ENCODE measurements at places on chromosomes 11 and 22.
A peak's percentile ranks its signal among the peaks of the same experiment; 100 is the strongest.

DNA sequence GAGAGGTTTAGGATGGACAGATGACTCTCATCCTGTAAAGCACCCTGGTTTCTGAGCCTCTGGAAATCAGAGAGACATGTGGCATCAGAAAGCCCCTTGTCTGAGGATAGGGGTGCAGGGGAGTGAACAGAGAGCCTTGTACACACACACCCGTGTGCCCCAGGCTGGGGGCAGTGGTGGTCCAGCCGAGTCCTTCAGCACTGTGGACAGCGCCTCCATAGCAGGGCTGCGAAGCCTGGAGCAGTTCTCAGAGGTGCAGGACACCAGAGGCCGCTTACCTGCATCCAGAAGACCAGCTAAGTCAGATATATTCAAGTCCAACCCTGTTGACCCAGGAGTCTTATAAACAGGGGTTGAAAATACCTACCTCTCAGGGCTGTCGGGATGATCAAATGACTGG lies 11.5 kb upstream of the IGSF9B start:
- no peak for DNase-seq

DNA sequence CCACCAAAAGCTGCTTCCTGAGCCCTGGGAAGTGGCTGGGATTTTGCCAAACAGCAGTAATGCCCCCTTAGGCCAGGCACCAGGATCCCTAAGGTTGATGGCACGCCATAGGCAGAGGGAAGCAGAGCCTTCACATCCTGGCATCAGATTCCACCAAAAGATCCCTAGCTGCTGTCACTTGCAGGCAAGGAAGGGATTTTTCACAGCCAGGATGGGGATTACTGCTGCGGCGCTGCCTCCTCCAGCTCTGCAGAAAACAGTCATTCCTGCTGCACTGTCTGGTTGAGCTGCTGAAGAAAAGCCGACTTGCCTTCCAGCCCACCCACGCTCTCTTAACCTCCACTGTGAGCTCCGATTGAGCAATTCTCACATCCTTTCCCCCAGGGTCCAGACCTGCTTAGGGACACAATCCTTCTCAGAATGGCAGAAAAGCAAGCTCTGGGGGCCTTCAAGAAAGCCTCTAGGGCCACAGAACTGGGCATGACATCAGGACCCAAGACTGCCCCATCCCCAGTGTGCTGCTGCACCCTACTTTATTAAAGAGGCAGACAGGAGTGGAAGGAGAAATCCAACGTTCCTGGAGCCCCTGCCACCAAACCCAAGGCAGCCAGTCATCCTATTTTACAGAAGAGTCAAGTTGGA lies 19.9 kb downstream of the SYN3 start:
- peak; percentile 5 for DNase-seq

- no peak for DNase-seq
These were observed 15.1 kb downstream of the APOL2 start for GRCh38 chr22:36224245-36224644.

- no peak for DNase-seq
These were observed 7.9 kb upstream of the NELL1 start for GRCh38 chr11:20661445-20661844.

DNA sequence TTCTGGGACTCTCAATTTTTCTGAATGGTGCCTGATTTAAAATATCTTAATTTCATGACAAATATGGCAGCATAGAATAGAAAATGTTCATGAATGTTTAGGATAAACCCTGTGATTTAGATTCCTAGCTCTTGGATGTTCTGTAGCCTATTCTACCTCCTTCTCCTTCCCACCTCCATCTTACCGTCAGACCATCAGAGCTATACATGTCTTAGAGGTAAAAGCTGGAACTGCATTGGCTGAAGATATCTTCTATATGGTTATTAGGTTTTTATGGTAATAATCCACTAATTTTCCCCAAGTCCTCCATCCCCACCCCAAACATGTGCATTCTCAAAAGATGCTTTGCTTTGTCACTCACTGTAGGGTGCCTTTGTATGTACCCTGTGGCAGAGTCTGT lies 46.9 kb upstream of the CSTF3 start:
- DNase-seq = no peak

DNA sequence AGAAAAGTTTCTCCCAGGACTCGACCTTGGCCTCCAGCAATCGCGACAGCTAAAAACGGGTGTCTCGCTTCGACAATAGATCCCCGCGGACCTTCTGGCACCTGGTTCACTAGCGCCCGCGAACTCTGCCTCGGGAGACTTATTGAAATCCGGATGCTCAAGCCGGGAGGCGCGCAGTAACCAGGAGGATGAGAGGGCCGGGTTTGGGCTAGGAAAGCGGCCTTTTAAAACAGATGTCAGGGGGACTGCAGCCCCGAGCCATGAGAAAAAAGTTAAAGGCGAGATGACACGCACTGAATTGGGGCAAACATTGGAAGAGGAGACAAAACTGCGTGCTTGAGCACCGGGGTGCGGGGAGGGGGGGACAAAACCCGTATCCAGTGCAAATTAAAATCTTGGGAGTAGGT lies 637 bp upstream of the ZBTB16 start:
- no peak for DNase-seq

- no peak for DNase-seq
These were observed 53.1 kb downstream of the PACSIN2 start for GRCh38 chr22:42961810-42962209.

DNA sequence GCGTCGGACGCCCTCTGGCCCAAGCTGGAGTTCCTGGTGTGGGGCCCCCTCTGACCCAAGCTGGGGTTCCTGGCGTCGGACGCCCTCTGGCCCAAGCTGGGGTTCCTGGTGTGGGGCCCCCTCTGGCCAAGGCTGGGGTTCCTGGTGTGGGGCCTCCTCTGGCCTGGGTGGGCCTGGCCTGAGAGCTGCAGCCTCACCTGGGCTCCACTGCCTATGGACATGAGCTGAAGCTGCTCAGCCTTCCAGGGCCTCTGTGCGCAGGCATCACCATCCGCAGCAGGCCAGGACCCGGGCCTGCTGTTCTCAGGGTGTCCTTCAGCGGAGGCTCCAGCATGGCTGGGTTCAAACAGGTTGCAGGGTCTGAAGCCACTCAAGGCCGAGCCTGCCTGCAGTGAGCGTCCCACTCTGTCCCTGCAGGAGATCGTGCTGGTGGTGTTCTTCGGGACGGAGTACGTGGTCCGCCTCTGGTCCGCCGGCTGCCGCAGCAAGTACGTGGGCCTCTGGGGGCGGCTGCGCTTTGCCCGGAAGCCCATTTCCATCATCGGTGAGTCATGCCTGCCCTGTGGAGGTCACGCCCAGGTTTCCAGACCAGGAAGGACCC lies 125.5 kb downstream of the KCNQ1 start:
- DNase-seq = no peak

DNA sequence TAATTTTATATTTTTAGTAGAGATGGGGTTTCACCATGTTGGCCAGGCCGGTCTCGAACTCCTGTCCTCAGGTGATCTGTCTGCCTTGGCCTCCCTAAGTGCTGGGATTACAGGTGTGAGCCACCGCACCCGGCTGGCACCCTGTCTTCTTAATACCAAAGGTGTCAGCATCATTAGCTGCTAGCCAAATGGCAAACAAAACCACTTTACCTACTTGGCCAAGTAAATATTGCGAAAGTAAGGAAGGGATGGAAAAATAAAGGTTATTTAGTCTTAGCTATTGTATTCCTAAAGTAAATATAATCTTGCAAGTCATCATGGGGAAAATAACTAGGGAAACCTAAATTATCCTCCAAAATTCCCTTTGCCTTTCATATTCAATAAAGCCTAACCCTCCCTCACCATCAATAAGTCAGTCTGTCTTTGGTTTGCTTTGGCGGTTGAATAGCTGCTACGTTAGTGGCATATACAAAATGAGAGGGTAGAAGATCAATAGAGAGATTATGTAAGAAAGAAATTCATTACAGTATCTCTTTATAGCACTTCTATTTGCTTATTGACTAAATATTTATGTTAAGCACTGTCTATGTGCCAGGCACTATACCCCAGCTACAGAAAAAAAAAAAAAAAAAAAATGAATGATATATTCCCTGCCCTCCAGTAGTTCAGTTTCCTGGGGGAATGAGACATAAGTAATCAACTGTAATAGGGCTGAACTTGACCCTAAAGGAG lies 40.2 kb upstream of the CFAP300 start:
- DNase-seq = no peak

DNA sequence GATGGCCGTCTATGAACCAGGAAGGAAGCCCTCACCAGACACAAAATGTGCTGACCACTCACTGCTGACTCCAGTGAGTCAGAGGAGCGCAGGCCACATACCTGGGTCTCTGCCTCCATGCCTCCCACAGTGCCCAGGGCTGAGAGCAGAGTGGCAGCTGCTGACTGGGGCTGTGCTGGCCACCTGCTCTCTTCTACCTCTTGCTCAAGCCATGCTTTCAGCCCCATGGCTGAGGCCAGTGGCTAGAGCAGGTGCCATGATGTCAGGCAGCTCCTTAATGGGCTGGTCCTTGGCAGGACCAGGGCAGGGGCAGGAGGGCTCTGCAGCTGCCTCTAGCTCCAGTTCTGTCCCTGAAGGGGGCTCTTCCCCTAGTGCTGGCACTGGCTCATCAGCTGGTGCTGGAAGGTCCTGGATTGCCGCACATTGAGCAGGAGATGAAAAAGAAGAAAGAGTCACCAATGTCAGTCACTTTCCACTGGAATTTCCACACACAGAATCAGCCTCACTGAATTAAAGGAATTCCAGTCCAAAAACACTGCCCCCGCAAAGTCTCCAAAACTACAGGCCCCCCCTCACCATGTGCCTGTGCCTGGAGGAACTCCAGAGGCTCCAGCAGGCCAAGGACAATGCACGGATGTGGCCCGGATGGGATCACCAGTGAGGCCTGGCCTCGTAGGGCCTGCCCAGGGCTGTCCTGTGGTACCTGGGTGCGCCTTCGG lies 86.4 kb downstream of the GGTLC2 start:
- no peak for DNase-seq

- DNase-seq = peak; percentile 82
These were observed 15.3 kb downstream of the PTS start for GRCh38 chr11:112241486-112241885.

- no peak for DNase-seq
These were observed 731 bp upstream of the SLC37A2 start for GRCh38 chr11:125062218-125062930.

DNA sequence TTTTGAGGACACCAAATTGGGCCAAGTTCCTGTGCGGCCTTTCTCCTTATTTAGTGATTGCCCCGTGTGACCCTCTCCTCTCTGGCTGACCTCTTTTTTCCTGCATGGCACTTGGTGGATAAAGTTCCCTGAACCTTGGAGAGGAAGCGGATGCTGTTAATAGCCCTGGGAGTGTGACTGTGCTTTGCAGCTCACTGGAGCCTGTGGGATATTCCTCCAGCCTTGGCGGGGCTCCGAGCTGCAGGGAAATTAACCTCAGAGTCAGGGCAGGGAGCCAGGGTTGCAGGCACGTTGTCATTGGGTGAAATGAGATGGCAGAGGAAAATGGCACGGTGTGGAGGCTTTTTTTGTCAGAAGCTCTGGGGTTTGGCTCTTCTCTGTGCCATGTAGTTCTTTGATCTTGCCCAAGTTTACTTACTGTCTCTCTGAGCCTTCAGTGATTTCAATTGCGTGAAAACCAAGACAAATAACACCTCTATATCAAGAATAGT lies 965 bp downstream of the OR9Q1 start:
- no peak for DNase-seq

GRCh38 chr22:26587991-26588613 lies 1.8 kb downstream of the TPST2 start:
- no peak for DNase-seq

- DNase-seq = peak; percentile 3
These were observed 60.9 kb downstream of the GRIA4 start for GRCh38 chr11:105670811-105671210.

- DNase-seq = peak; percentile 71
These were observed 22.6 kb upstream of the IRAG1 start for GRCh38 chr11:10716122-10716521.

DNA sequence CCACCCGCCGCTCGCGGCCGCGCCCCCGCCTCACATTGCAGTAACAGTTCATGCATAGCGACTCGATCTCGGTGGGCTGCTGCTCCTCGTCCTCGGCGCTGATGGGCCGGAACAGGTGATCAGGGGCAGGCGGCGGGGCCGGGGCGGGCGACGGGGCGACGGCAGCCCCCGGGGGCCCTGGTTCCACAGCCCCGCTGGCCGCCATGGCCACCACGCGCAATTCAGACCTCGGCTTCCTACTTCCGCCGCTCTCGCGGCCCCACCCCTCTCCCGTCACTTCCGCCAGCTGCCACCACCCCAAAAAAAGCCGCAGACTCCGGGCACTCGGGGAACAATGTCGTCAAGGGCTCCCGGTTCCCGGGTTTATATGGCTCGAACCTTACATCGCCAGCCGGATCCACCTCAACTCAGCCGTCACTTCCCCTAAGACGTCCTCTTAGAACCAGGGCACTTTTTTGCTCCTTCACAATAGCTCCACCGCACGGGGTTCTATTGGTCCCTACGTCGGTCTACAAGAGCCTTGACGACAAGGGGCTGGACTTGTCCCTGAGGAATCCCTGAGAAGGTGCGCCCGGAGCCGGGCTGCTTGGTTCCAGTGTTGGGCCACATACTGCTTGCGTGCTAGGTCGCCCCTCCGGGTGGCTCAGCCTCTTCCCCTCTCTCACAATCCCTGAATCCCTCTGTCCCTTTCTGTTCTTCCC lies at the start of gene ZPR1:
ZPR1 (minus strand) TSS at position 238 of the 701 bp plus-strand sequence; CDS start at position 205, 33 bp downstream.
- DNase-seq = peak; percentile 60

- no peak for DNase-seq
These were observed 41.1 kb downstream of the OR10A6 start for GRCh38 chr11:7889985-7890384.

DNA sequence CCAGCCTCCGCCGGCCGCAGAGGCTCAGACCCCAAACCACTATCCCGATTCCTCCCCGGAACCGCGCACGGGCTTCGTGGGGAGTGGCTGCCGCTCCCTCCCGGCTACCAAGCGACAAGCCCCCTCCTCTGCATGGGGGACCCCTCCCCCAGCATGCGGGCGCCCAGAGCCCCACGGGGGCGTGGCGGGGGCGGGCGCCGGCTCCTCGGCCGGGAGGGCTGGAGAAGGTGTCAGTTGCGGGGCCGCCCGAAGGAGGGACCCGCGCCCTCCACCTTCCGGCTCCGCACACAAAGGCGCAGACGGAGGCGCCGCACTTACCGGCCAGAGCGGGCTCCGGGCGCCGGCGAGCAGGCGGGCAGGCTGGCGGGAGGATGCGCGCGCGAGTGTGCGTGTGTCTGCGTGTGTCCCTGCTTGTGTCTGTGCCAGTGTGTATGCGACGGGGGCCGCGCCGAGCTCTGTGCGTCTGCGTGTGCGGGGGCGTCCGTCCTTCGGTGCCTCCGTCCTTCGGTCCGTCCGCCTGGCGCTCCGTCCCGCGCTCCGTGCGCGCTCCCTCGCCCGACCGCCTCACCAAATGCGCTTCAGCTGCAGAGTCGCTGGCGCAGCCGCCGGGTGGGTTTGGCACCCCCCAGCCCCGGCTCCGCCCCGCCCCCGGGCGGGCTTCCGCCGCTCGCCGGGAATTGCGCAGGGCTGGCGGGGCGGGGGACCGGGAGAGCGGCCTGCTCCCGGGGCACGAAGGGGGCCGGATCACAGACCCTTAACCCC lies at the start of gene PTPN5:
PTPN5 (minus strand) TSS at position 592 of the 762 bp plus-strand sequence. CDS start 19,840 bp downstream, outside the sequence.
- DNase-seq = peak; percentile 13

DNA sequence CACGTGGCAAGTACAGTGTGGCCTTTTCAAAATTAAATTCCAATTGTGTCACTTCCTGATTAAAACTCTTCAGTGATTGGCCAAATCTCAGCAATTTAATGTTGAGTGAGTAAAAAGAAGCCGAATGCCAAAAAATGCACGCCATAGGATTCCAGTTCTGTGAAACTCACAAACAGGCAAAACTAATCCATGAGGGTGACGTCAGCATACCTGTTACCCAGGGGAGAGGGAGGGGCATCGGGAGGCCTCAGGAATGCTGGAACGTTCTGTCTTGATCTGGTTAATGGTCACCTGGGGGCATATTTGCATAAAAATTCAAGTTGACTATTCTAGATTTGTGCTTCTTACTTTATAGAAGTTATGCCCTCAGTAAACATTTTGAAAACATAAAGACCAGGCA lies 39.9 kb upstream of the RAB1B start:
- DNase-seq = no peak

Measured in choroid plexus epithelial cell (primary cell).